Gastrocnemius medialis (tissue), 4 donors: ENCODE measurements at places on chromosomes 3 and 15.
A peak's percentile ranks its signal among the peaks of the same experiment; 100 is the strongest.

DNA sequence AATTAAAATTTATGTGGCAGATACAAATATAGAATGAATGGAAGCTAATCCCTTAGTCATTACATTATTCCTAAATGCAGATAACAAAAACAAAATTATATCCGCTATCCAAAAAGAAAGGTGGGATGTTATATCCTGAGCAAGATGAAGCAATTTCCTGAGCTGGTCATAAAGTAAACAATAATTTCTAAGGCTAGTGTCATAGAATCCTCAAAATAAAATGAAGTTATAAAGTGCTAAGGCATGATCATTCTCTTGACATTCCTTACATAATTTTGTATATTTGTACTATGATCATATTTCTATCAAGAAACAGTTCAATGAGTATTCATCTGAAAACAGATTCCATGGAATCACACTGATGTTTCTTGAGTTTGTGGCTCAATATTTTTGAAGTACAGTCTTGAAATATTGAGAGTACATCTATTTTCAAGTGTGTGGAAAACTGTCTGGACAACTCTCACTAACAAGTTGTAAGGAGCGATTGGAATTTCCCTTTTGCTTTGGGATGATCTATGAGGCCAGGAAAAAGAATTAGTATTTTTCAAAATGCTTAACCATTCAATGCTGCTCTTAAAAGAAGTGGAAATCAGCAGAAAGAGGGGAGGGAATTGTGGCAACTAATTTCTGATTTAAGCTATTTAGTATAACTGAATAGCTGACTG is 92.4 kb downstream of the ABI3BP start:
- no peak for DNase-seq

- no peak for DNase-seq
Measured at GRCh38 chr3:25246913-25247312, 181.2 kb upstream of the RARB start.

DNA sequence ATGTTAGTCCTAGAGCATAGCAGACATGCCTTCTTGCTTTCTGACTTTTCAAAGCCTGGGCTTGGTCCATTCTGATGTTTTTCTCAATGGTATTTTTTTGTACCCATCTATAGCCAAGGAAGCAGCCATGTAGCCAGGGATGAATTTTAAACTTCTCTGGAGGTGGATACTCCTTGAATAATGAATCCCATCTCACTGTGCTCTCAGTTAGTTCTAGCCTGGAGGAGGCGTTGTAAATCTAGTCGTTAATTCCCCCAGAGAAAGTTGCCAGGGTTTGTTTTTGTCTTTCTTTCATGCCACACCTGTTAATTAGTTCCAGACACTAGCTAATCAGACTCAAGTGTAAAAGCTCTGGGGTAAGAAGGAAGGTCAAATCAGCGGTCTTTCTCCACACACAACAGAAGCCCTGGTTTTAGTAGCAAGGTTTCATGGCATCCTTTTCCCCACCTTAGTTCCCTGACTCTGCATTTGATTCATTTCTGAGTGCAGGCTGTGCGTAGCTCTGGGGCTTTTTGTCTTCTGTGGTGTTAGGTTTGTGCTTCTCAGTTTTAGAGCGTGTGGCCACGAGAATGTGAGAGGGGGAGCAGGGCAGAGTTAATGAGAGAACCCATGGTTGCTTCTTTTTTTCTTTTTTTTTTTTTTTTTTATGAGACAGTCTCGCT is 19.7 kb downstream of the PTPRG start:
- no peak for DNase-seq

DNA sequence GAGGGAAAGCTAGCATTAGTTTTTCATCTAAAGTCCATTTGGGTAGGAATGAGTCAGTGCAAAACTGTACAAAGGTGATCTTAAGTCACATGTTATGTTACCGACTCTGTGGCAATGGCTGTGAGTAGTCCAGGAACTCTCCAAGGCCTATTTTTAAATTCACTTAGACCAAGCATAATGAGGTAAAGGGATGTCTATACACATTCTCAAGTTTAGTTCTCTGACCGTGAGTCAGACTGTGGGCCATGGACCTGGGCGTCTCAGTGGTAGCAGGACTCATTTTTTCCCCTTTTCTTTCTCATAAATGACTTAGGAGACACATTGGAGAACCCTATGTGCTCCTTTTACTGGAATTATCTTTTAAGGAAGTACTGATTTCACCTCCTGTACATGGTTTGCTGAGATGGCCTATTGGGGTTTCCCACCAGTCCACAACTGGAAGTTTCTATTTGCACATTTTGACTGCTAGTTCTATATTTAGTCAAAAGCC is 488.7 kb upstream of the TPRG1 start:
- peak; percentile 73 for DNase-seq

- no peak for DNase-seq
Measured at GRCh38 chr3:17399586-17399985, 342.8 kb downstream of the TBC1D5 start.

DNA sequence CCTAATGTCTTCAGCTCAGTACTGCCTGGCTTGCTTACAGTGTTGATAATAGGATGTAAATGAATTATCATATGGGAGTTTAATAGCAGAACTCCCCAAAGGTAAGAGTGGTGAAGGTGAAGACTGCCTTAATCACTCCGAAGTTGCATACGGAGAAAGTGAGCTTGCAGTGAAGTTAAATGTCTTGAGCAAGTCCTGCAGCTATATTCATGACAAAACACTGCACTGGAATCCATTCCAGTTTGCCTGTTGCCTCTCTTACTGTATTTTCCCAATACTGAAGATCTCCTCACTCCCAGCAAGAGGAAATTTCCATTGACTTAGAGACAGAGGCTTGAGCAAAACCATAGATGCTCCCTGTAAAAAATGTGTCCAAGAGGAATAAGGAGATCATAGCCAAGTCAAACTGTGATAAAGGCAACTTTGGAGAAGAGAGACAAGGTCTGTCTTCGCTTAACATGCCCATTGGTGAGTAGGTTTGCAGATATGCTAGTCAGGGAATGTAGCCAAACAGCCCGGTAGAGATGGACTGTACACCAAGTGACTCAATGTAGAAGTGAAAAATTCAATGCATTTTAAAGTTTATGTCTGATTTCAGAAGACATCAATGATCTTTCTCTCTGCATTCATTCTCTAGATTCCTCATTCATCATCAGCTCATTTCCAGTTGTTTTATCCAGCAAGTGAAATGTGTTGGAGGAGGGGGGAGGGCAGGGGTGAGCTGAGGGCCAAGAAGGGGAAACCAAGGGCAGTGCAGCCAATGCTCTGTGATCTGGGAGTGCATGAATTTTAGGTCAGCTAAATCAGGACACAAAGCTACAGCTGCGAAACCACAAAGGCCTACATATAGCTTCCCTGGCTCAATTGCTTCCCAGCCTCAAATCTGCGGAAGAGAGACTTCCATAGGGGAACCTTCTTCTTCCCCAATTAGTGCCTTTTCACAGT is 667.1 kb upstream of the NR2F2 start:
- no peak for DNase-seq

DNA sequence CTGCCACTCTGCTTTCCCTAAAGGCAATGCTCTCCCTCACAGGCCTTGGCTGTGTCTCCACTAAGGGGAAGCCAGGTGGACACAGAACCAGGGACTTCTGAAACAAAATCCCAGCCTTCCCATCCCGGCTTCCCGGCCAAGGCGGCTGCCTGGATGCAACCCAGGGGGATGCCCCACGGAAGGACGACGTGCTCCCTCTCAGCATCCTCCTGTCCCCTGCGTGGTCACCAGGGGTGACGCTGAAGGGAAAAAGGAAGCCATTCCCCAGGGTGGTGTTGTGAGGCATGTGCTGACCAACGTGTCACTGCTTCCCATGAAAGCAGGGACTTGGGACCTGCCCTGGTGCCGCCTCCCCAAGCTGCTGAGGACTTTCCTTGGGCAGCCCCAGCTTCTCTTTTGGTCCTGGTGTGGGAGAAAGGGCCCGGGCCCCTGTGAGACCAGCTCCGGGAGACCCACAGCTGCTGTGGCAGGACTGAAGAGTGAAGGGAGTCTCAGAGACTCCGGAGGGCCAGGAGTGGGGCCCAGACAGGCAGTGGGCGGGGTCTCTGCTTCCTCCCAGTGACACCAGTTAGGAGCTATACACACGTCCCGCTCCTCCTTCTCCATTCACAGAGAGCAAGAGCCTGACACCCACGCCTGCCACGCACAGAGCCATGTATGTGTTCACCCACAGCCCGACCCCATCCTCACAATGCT is 139.2 kb downstream of the NUP210 start:
- no peak for DNase-seq

DNA sequence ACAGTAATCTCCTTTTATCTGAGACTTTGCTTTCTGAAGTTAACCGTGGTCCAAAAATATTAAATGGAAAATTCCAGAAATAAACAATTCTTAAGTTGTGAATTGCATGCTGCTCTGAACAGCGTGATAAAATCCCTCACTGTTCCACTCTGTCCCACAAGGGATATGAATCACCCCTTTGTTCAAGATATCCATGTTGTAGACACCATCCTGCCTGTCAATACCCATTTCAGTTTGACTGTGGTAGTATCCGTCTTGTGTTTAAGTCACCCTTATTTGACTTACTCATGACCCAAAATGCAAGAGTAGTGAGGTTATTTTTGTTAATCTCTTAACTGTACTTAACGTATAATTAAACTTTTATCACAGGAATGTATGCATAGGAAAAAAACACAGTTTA is 435.0 kb downstream of the SHQ1 start:
- DNase-seq: no peak

GRCh38 chr15:88907111-88907510 is 6.1 kb downstream of the MFGE8 start:
- DNase-seq: no peak

GRCh38 chr15:39657668-39658067 is 76.8 kb downstream of the THBS1 start:
- DNase-seq: no peak

- no peak for DNase-seq
Measured at GRCh38 chr15:90818251-90819210, 49.9 kb upstream of the FURIN start.

DNA sequence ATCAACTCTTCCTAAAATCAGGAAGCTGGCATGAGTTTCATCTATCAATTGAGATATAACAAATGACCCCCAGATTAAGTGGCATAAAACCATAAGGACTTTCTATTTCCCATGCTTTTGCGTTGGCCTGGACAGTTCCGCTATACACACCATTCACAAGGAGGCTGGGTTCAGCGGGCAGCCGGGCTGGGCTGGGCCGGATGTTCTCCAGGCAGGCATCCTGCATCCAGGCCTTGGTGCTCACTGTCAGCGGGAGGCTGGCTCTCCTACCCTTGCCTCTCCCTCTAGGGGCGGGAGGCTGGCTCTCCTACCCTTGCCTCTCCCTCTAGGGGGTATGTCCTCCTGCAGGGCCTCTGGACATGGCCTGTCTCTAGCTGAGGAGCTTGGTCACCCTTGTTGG is 266.0 kb upstream of the ARRDC4 start:
- no peak for DNase-seq

GRCh38 chr15:70494852-70495571 is 268.3 kb downstream of the UACA start:
- DNase-seq: no peak

DNA sequence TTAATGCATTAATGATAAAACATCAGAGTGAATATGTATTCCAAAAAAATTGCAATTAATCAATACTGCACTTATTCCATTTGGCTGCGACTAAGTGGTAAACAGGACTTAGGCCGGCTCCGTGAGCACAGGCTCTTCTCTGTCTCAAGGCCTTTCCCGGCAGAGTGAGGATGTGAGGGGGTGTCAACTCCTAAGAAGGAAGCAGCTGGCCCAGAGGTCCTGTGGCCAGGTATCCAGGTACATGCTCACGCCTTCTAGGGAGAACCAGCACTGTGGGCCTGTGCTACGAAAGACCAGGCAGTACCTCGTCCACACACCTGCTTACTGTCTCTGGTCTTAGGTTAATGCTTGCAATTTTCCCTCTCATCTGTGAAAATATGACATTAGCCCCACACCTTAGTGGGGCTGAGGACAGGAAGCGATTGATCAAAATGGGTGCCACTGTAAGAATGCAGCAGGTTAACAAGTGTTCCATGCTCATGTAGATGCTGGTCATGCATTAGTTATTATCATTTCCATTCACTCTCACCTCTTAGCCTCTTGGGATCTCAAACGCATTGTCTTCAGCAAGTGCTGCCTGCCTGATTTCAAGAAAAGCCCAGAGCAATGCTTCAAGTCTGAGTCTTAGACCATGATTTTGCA is 175.3 kb downstream of the ABHD5 start:
- DNase-seq: no peak

DNA sequence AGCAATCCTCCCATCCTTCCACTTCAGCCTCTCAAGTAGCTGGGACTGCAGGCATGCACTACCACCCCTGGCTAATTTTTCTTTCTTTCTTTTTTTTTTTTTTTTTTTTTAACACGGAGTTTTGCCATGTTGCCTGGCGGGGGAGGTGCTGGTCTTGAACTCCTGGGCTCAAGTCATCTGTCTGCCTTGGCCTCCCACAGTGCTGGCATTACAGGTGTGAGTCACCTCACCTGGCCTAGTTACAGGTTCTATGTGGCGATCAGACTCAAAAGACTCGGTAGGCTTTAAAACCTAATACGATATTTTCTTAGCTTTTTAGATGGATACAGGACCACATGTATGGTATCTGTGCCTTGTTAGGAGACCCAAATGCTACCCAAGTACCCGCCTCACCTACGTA is 14.0 kb upstream of the SLC25A26 start:
- DNase-seq: no peak

DNA sequence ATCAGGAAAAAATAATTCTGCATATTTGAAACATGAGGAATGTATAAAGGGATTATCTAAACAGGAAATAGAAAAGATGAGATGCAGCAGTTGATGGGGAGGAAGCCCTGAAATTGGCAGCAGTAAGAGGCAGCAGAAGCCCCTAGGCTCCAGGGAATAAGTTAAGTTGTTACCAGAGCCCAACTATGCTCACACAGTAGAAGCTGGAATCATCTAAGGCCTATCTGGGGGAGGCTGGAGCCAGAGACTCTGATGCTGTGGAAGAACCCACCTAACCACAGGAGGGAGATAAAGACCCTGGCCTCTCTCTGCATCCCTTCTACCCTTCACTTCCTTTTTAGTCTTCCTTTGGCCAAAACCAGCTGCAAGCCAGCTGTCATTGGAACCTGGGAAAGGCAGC is 519.7 kb downstream of the DIPK2A start:
- DNase-seq: no peak

DNA sequence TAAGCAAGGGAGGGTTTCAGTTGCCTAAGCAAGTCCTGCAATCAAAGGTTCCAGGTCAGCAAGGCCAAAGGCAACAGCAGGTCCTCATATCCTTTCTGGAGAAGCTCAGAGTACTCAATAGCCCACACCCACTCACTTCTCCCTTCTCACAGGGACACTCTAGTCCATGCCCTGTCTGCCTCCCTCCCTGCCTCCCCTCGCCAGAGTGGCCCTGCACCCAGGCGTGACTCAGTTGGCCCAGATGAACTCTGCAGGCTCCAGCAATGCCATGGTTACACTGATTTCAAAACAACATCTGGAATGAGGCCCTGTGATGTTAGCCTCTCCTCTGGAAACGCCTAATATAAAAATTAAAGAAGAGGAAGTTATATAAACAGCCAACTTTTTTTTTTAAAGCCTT is 32.9 kb downstream of the IL16 start:
- no peak for DNase-seq

- DNase-seq: no peak
Measured at GRCh38 chr3:17631609-17632008, 110.8 kb downstream of the TBC1D5 start.

GRCh38 chr3:2274526-2274925 is 175.9 kb downstream of the CNTN4 start:
- DNase-seq: no peak

GRCh38 chr3:15708882-15709677 is 88.7 kb downstream of the ANKRD28 start:
- DNase-seq: no peak
